Stimulated activated CD8-positive, alpha-beta memory T cell treated with anti-CD3 and anti-CD28 coated beads, Interleukin-7, amount 100 ng/mL, for 1 hour (primary cell): ENCODE measurements at places on chromosomes 6 and 20.

DNA sequence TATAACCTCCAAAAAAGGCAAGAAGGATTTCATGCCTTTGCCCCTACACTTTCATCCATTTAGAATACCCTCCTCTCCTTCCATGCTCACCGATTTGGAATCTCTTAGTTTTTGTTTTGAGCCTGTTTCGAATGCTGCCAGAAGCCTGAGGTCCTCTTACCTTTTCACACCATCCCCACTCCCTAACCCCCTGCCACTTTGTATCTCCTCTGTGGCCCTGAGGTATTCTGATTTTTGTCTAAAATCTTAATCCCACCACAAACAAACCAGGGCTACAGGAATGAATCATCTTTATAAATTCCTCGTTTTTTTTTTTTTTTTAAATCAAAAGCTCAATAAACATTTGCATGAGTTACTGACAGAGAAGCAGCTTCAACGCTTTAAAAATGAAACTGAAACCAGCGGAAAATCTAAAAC, 1.6 kb upstream of the RPS12 start:
- DNase-seq = no peak

DNA sequence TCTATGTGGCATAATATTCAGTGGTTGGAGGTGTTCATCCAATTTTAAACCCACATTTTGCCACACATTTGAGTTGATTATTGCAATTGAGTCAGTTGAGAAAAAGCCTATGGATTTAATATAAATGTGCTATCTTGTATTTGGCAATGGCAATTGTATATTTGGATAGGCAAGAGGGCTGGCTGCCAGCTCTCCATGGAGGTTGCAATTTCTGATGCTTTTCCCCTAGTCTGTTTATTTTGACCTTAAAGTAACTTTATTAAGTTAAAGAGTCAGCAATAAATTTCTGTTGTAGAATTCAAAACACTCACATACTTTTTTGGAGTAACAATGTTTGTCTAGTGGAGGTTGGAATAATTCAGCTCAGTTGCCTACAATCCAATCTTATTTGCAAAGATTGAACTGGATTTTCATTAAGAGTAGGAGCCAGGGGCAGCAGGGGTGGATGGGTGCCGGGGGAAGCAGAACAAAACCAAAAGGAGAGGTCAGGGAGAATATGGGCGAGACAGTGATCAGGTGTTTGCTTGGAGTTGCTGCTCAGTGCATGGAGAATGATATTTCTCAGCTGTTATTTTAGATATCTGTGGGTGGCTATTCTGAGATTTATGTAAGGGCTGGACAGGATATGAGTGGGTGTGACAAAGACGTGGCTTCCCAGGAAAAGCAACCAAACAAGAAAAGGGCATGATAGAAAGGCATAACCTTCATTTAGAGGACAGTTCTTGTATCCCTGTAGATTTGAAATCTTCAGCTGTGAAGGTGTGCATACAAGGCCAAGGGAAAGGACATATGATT, 163.0 kb downstream of the HDGFL1 start:
- DNase-seq = no peak

- DNase-seq = no peak
These were observed 151.1 kb upstream of the HDAC2 start for GRCh38 chr6:114121913-114122662.

GRCh38 chr6:112946051-112946450, 598.9 kb downstream of the RFPL4B start:
- no peak for DNase-seq

GRCh38 chr20:2701671-2702081, 9.1 kb downstream of the EBF4 start:
- DNase-seq = no peak

- no peak for DNase-seq
These were observed 202.6 kb downstream of the NFATC2 start for GRCh38 chr20:51339721-51340450.

GRCh38 chr6:156807028-156807427, 29.9 kb downstream of the ARID1B start:
- DNase-seq = no peak

DNA sequence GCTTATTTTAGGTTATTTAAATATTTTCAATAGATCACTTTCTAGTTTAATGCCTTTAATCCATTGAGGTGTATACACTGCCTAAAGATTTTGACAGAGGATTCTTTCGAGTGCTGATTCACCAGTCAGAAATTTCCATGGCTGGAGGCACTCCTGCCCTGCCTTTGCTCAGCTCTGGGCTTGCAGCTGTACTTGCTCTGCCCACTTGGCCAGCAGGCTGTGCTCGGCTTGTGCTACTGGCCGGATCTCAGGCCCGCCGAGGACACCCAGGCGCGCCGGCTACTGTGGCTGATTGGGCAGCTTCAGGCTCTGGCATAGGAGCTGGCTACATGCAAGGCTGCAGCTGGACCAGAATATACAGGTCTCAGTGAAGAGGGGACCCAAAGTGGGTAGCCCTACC, 675.1 kb upstream of the MMS22L start:
- no peak for DNase-seq

- DNase-seq = no peak
These were observed 486 bp downstream of the FKBP1A start for GRCh38 chr20:1392443-1392692.

DNA sequence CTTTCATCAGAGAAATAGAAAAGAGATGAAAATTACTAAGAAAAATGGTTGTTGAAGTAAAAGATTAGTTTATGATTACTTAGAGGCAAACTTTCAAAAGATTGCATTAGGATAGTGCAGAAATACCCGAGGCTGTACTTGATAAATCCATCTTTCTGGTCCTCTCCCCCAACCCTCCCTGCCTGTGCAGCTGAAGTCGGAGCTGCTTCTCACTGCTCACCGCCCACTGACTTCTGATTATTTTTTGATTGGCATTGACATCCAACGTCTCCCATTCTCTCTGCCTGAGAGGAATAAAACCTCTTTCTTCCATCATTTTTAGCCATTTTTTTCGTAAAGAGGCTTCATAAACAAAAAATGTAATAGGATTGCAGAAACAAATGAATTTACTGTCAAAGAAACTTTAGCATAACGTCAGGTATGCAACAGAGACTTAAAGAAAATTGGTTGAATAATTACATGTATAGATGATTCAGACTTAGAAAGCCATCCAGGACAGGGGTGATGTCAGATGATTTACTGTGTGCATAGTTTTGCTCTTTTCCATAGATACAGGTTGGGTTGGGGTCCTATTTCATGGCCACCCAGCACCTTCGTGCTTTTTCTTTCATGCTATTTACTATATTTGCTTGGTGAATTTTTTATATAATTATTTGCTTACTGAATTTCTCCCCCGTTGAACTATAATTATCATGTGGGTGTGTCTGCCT, 53.6 kb upstream of the EDN3 start:
- DNase-seq = no peak

- no peak for DNase-seq
These were observed at the start of gene CDH22 for GRCh38 chr20:46308258-46309157. Gene CDH22 (minus strand): TSS chr20:46308498. CDS start chr20:46251294, 57,204 bp downstream.

GRCh38 chr6:42522942-42523814, 40.7 kb upstream of the UBR2 start:
- DNase-seq = no peak

DNA sequence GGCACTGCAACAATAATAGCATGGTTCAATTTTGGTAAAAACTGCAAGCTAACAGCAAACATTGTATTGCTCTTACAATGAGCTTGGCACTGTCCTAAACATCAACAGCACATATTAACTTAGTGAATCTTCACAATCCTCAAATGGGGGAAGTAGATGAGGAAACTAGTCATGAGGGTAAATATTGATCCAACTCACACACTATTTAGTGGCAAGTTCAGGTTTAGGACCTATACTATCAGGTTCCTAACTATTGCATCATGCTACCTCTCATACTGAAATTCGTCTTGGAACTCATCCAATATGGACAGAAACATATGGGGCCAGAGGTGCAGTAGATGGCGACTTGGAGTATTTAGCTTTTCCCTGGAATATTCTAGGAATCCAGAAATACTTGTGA, 34.2 kb downstream of the FKBP1C start:
- no peak for DNase-seq

- DNase-seq = no peak
These were observed 52.5 kb downstream of the ARHGAP18 start for GRCh38 chr6:129657483-129657882.

DNA sequence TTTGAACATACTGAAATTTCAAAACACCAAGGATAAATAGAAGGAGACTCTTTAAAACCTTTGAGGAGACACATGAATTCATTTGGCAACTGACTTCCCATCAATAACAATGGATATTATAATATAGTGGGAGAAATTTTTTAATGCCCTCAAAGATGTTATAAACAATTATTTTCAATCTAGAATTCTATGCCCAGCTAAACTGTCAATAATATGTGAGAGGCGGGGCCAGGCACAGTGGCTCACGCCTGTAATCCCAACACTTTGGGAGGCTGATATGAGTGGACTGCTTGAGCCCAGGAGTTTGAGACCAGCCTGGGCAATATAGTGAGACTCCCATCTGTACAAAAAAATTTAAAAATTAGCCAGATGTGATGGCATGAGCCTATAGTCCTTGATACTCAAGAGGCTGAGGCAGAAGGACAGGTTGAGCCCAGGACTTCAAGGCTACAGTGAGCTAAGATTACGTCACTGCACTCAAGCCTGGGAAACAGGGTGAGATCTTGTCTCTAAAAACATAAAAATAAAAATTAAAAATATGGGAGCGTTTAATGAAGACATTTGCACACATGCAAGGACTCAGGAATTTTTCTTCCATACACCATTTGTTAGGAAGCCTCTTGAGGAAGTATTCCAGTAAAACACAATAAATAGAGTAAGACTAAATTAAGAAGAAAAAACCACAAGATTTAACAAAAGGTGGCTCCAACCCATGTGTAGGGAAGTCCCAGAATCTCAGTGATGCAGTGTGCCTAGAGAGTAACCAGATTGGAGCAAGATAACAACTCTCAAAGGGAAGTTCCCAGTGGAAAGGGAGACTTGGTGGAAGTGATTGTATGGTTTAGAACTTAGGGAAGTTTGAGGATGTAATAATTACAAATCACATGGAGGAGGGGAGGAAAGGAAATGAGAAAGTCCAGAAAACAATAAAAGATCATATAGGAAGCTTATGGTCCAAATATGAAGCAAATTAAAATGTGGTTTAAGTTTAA, 26.3 kb upstream of the ETV7 start:
- DNase-seq = no peak

GRCh38 chr20:53337390-53338101, 256.1 kb downstream of the ZNF217 start:
- no peak for DNase-seq

GRCh38 chr6:169988769-169989550, 237.5 kb downstream of the ERMARD start:
- no peak for DNase-seq

GRCh38 chr20:16518784-16519084, 54.5 kb downstream of the KIF16B start:
- no peak for DNase-seq
